GM12864 (cell line): ENCODE measurements at places on chromosomes 11 and 22.
A peak's percentile ranks its signal among the peaks of the same experiment; 100 is the strongest.

GRCh38 chr11:2671748-2672147 lies 28.0 kb downstream of the KCNQ1OT1 start:
- DNase-seq: no peak

GRCh38 chr22:27737521-27737920 lies 64.0 kb downstream of the MN1 start:
- DNase-seq: no peak

DNA sequence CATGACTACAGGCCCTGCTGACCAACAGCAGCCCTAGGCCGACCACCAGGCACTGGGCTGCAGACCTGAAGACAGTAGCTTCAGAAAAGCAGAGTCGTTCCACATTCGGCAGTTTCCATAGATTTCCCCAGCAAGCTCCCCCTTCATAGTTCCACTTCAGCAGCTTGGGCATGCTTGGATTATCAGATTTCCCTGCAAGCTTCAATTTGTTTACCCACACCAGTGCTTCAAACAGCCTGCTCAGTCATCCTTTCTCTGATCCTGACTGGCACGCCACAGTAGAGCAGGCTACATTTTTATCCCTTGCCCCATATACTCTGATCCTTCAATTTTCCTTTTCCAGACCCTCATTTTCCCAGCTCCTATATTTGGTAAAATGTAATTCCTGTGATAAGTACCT lies 51.1 kb upstream of the CFAP300 start:
- no peak for DNase-seq

DNA sequence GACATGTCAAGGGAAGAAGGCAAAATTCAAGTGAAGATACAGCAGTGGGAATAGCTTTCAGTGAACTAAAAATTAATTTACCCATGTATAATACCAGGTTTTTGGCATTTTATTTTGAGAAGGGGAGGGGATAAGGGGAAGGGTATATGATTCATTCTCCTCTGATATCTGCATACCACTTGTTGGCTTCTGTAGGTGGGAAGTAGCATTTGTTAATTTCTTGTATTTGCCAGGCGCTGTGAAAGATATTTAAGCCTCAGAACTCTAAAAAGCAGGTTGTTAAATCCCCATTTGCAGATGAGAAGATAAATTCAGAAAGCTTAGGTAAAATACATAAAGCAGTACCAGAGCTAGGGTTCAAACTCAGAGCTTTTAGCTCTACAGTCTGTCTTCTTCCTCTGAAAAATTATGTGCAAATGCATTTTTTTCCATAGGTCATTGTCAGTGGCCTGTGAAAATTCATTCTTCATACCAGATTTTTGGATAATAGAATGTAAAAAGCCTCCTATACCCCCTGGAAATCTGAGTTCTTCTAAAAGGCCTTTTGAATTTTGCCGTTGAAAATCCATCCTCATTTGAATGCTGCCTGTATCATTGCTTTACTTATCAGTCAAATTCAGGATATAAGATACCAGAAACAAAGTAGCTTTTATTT lies 221.3 kb downstream of the DDX10 start:
- no peak for DNase-seq

DNA sequence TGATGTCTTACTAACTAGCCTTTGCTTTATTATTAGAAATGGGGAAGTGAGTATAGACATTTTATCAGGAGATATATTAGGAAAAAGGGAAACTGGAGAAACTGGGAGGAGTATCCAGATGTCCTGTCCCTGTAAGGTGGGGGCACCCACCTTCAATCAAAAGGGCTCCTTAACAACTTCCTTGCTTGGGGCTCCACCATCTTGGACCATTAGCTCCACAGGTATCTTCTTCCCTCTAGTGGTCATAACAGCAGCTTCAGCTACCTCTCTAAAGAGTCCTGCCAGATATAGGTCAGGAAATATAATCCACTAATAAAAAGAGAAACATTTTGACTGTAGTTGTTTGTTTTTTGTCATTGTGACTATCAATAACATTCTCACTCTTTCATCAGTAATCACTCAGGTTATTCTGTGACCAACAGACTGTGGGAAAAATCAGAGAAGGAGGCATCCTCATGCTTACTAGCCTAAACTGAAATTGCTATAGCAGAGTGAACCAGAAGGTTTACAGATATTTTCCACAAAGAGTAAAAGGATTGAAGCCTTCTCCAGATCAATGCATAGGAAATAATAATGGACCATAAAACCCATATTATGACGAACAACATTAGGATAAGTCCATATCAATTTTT lies 10.4 kb downstream of the OR51B4 start:
- DNase-seq: no peak

GRCh38 chr22:23079240-23079768 lies 9.0 kb downstream of the GNAZ start:
- no peak for DNase-seq

GRCh38 chr11:17719028-17719937 lies at the start of gene MYOD1:
Gene MYOD1 (plus strand): TSS chr11:17719571. CDS start chr11:17719783, 212 bp downstream.
- DNase-seq: no peak

GRCh38 chr11:120964857-120965256 lies 59.0 kb upstream of the TBCEL start:
- DNase-seq: no peak

GRCh38 chr11:43555186-43555585 lies 125.4 kb upstream of the HSD17B12 start:
- DNase-seq: no peak

DNA sequence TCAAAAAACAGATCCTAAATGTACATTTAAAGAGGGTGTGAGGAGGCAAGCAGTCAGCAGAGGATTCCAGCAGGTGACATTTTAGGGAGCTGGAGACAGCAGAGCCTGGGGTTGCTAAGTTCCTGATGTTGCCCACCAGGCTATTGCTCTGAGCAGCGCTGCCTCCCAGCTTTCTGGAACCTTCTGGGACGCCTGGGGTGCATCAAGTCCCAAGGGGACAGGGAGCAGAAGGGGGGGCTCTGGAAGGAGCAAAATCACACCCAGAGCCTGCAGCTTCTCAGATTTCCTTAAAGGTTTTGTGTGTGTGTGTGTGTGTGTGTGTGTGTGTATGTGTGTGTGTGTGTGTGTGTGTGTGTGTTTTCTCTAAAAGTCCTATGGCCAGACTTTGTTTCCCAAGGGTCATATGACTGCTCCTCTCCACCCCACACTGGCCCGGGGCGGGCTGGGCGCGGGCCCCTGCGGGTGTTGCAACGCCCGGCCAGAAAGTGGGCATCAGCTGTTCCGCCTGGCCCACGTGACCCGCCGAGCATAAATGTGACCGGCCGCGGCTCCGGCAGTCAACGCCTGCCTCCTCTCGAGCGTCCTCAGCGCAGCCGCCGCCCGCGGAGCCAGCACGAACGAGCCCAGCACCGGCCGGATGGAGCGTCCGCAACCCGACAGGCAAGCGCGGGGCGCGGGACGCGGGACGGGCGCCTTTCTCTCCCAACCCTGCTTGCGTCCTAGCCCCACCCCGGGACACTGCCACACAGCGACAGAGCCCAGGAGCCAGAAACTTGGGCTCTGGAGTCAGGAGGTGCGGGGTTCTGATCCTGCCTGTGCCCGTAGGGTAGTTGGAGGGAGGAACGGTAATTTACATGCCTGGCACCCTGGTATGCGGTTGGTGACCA lies at the start of gene HMOX1:
TSS of gene HMOX1 (plus strand) at position 560 of the 887 bp plus-strand sequence. CDS start at position 638, 78 bp downstream.
- DNase-seq: peak; percentile 43

DNA sequence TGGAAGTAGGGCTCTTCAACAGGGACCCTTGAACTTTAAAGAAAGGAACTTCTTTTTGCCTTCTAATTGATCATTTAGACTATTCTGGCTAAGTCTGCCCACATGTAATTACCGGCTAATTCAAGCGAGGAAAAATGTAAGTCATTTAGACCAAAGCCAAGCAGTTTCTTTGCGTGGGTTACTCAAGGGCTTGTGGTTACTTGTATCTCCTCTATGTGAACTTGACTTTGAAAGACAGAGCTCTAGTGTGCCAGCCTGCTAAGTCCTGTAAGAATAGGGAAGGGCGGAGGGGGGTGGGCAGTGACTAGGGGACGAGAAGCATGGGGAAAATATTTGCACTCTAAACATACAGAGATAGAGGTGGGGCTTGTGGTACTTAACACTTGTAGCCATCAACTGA lies 145.2 kb upstream of the TEAD1 start:
- no peak for DNase-seq

DNA sequence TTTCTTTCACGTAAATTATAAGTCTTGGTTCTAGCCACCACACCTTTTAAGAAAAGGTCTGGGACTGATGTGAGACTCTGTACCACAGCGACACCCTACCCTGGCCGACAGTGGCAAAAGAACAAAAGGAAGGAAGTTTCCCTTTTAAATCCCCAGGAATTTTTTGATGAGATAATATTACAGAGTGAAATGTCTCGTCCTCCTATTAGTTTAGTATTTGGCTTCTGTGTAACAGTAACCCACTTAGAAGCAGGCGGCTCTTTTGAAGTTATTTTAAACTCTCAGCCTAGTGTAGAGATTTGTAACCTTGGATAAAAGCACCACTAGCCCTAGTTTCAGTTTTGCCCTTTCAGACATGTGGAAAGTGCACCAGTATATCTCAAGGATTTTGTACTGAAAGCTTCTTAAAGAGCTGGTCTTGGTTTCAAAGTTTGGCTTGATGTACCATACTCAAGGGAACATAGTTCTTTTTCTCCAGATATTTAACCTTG lies 84.1 kb downstream of the C22orf31 start:
- no peak for DNase-seq

- DNase-seq: peak; percentile 92
These were observed 18.4 kb downstream of the NEAT1 start for GRCh38 chr11:65440831-65441499.

DNA sequence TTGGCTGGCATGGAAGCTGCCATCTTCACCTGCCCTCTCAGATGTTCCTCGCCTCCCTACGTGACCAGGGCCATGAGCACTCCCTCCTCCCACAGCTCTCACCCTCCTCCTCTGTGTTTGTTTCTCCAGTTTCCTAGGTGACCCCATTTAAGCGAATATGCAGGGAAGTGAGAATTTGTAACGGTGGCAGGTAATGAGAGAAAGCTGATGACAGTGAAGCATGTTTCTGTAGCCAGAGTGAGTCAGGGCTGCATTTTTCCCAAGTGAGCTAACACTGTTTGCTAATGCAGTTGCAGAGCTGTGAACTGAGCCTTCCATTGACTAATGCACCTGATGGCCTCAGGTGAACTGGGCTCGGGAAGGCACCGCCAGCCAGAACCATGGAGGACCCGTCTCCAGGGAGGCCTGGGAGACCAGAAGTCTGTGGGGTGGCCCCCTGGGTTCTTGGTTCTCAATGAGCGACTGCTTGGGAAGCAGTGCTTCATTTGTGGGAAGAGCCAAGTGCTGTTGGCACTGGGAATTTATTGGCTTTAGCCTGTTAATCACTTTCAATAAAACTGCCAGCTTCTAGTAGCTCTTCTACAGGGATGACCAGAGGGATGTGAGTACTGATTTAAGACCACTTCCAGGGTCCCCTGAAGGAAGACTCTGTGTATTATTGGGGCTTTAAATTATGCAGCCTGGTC lies 64.5 kb downstream of the BARX2 start:
- DNase-seq: no peak

GRCh38 chr22:19194766-19195536 lies 16.4 kb upstream of the SLC25A1 start:
- no peak for DNase-seq

GRCh38 chr11:74220376-74220775 lies 49.3 kb downstream of the PPME1 start:
- no peak for DNase-seq

- DNase-seq: no peak
These were observed 10.5 kb downstream of the C11orf86 start for GRCh38 chr11:66985508-66986177.

- no peak for DNase-seq
These were observed 39.2 kb downstream of the KDM2A start for GRCh38 chr11:67158221-67158620.

GRCh38 chr22:28983788-28984441 lies 77.7 kb downstream of the C22orf31 start:
- DNase-seq: no peak

DNA sequence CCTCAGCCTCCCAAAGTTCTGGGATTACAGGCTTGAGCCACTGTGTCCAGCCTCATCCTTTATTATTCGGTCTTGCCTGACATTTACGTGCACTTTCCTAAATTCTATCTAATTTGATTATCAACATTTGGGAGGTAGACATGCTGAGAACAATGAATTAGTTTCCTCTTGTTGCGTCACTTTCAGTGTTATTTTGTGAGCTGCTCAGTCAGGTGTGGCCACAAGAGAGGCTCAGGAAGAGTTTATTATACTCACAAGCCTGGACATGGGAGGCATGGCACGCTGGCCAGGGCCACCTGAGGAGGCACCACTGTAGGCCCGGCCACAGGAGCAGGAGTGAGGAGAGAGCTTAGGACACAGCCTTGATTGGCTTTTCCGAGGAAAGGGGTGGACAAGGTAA lies 59.7 kb upstream of the RBFOX2 start:
- DNase-seq: no peak

DNA sequence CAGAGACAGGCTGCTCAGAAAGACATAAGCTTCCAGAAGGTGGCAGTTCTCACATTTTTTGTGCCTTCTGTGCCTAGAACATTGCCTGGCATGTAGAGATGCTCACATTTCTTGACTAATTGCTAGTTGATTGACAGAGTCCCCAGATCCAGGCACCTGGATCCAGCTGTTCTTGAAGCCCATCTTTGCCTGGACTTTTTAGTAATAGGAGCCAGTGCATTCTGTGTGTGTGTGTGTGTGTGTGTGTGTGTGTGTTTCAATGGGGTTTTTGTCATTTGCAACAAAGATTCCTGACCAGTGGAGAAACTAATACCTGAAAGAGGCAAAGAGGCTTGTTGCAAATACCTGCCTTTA lies 15.1 kb downstream of the MRGPRF start:
- no peak for DNase-seq

DNA sequence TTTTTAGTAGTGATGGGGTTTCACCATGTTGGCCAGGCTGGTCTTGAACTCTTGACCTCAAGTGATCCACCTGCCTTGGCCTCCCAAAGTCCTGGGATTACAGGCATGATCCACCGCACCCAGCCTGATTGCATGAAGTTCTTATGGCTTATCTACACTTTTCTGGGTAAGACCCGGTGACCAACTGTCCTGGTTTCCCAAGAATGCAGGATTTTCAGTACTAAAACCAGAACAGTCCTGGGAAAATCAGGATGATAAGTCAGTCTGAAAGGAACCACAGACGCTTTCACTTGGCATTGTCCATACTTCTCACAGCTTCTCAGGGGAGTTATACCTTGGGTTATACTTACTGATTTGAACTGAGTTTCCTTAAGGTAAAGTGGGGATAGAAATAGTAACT lies 1.4 kb upstream of the BPIFC start:
- DNase-seq: no peak
